ENCODE measurements at places on chromosomes 13 and 19. TPM values are rescaled to one million over a fixed set of nuclear protein-coding genes. Genes with fewer than 3 reads are reported as not detected.

The GNG7 gene
- 1.7 TPM for polyA plus RNA-seq

The ZNF653 gene
- polyA plus RNA-seq, result 5.4 TPM

The CCNA1 gene
- polyA plus RNA-seq, result 0.31 TPM

The RNF225 gene
- polyA plus RNA-seq, result not detected

The CAPN12 gene
- 4.5 TPM for polyA plus RNA-seq

DNA sequence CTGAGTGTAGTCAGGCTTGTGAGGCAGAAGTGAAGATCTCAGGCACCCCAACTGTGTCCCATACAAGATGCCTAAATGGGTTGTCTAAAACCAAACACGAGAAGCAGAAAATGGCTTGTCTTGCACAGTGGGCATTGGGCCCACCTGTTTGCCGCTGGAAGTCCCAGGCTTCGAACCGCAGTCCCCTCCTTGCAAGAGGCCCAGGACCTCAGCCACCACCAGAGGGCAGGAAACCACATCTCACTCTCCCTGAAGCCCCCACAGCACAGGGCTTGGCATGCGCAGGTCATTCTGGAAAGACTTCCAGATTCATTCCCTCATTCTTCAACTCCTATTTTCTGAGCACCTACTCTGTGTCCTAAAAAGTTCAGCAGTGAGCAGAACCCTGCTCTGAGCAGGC is 973.7 kb downstream of the UQCRFS1 start:
- DNase-seq, result no peak

DNA sequence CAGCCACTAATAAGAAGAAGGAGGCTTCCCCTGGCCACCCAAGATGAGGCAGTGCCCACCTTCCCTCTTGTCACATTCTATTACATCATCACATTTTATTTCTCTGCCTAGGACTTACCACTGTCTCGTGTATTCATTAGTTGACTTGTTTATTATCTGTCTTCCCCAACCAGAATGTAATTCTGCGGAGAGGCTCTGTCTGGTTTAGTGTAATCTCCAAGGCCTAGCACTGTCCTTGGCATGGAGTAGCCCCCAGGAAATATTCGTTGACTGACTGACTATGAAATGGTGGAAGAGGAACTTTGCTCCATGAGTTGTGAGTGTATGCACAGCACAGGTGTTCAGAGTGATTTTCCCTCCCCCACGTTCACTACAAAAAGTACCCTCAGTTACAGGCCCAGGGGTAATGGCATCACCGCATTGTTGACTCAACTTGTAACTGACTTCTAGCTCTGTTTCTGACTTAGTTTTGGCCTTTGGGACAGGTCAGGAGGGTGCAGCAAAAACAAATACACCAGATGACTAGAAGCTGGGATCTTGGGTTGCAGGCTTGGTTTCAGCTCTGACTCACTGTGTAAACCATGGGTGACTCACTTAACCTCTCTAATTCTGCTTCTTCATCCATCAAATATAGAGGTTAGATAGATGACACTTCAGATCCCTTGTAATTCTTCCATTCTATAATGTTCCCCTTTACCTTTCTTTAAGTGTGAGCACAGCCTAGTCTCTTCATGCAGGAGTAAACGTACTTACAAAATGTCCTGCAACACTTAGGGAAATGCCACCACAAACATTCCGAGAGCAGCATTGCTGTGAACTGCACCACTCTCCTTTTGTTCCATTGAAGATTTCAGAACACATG is 229.7 kb downstream of the KCNRG start:
- DNase-seq, result no peak

- peak; percentile 84 for DNase-seq
Measured at GRCh38 chr19:13764821-13765394, 586 bp downstream of the MRI1 start.

DNA sequence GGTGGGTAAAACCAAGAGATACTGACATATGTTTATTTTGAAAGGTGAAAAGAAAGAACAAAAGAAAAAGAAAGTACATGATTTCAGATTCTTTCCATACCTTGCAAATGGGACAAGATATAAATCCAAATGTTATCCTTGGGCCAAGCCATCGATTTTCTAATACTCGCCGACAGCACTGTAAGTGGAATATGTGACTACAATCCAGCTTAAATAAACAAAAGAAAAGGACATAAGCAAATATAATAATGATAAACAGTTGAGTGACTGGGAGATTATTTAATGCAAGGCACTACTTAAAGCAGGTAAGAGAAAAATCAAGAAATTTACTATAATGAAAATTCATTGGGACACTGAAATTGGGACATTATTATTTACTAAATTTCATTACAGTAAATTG is 29.9 kb upstream of the FBXL3 start:
- no peak for DNase-seq

- DNase-seq, result peak; percentile 94
Measured at GRCh38 chr19:45632468-45633196, 6.6 kb downstream of the EML2 start.

DNA sequence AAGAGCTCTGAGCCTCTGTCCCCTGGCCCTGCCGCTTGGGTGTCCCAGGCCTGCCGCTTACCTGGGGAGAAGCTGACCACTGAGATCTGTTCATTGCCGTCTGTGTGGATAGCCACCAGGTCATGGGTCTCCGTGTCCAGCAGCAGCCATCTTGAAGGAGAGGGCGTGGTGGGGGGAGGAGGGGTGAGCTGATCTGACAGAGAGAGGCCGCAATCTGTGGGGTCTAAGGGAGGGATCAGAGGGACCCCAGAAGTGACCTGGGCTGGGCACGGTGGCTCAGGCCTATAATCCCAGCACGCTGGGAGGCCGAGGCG is 14.6 kb upstream of the GPR4 start:
- DNase-seq, result no peak

DNA sequence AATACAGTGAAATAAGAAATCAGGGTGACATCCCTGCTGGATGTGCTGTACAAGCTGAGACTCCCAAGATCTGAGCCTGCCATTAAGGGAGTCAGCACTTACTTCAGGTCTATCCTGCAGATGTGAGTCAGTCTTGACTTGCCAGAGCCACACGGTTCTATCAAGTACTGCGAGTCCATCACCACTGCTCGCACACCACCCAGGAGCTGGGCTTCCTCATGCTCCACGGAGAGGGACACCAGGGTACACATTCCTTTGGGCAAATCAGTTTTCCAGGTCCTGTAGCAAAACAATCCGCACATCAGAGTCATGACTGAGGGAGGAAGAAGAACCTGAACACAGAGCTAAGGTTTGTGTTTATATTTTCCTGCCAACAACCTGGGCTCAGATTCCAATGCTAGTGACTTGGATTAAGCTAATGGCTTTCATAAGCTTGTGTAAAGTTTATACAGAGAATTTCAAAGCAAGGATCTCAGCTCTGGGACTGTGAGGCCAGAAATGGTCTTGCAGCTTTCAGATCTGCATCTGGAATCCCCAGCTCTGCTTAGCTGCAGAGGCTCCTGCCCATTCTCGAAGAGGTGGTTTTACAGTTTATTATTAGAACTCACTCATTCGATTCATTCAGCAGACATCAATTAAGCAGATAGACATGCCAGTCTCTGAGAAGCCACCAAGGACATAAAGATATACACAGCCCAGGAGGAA is 90.6 kb downstream of the KL start:
- DNase-seq, result no peak

DNA sequence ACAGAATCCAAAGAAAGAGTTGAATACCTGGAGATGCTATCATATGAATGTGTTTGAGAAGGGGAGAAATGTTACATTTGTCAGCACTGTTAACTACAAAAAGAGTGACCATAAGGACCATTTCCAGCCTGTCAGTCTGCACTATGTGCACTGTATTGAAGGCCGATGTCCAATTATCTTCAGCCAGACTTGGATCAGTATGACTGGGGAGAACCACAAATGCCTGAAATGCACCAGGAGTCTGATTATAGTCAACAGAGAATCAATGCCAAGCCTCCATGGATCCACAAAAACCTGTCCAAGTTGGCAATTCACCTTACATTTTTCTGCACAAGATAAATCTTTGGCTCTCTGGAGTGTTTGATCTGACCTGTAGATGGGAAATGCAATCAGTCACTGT is 697.5 kb upstream of the SGCG start:
- DNase-seq, result no peak

DNA sequence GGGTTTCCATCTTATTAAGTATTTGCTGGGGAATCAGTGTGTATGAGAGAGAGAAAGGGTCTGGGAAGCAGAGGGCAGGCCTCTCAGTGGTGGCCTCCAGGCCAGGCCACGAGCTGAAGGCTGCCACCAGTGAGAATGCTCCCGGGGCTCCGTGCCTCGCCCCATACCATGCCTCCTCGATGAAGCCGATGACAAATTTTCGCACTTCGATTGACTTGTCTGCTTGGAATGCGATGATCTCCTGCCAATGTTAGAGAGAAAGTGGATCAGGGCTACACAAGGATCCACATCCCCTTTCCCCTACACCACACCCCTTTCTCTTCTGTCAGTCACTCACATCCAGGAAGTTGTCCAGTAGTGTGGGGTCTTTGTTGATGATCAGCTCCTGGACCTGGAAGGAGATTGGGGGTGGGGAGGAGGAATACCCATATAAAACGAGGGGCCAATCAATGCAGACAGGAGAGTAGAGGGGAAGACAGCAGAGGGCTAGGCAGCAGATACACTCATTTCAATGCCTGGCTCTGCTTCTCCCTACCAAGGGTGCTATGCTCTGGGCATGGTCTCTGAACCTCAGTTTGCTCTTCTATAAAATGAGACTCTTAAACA is 10.7 kb downstream of the SYMPK start:
- DNase-seq, result no peak

DNA sequence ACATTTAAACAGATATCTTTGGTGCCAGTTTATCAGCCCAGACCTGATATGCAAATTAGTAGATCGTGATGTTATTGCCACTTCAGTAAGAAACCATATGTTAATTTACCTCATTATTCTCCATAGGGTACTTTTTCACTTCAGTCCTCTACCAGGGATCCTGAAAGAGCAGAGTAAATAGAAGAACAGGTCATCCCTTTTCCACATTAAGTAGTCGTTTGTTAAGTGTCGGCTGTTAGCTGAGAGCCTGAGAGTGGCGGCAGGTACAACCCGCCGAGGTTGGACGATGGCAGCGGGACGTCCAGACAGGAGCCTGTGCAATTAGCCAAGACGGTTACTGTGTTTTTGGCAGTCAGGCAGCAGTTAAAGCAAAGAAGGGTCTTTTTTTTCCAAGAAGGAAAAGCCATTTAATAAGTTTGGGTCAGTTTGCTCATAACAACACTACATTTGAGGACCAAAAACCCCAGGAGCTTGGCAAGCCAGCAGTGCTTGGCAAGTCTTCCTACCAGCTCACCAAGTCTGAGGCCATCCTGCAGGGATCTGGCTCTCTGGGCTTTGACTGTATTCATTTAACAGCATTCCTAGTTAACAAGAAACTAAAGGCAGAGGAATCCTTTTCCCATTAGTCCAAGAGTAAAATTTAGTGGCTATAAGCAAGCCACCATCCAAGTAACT is 231.8 kb downstream of the SHISA2 start:
- no peak for DNase-seq

DNA sequence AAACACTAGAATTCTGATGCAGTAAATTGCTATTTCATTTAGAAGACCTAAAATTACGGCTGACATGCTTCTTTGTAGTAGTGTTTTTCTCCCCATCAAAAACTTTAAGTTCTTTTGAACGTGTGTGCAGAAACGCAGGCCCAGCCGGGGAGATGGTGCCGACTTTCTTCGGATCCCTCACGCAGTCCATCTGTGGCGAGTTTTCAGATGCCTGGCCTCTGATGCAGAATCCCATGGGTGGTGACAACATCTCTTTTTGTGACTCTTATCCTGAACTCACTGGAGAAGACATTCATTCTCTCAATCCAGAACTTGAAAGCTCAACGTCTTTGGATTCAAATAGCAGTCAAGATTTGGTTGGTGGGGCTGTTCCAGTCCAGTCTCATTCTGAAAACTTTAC is 98.3 kb downstream of the TNFRSF19 start:
- DNase-seq, result no peak

- no peak for DNase-seq
Measured at GRCh38 chr13:33874871-33875270, 56.9 kb downstream of the RFC3 start.

DNA sequence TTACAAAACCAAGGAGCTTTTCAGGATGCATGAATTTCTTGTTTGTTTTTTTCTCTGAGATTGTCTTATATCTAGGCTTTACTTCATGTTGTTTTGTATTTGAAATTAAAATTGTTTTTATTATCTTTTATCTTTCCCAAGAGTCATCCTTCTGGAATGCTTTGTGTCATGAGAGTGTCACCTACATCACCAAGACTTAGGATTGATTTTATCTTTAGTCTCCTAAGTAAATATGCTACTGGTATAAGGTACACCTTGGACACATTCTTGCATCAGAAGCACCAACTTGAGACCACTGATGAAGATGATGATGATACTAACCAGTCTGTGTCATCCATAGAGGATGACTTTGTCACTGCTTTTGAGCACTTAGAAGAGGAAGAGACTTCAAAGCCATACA is 26.4 kb downstream of the AKAP11 start:
- no peak for DNase-seq

GRCh38 chr13:80132741-80133601 is 208.0 kb downstream of the SPRY2 start:
- DNase-seq, result peak; percentile 55

GRCh38 chr19:48631225-48631624 is 6.0 kb downstream of the DBP start:
- no peak for DNase-seq

DNA sequence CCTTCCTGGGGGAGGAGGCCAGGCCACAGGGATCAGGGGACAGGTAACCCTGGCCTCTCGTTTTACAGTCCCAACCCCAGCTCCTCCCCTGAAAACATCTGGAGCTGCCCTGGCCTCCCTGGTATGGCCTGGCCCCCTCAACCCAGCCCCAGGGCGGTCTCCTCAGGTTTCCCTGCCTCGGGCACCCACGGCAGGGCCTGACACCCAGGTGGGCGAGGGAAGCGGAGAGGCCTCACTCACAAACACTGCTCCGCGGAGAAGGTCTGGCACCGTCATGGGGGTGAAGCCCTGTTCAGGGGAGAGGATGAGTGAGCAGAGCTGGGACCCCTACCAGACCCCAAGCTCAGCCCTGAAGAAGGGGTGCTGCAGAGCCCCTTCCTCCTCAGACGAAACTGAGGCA is 6.5 kb upstream of the CCER2 start:
- DNase-seq, result no peak

DNA sequence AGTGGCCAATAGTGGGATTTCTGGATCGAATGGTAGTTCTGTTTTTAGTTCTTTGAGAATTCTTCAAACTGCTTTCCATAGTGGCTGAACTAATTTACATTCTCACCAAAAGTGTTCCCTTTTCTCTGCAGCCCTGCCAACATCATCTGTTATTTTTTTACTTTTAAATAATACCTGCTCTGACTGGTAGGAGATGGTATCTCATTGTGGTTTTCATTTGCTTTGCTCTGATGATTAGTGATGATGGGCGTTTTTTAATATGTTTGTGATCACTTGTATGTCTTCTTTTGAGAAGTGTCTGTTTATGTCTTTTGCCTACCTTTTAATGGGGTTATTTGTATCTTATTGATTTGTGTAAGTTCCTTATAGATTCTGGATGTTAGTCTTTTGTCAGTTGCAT is 48.0 kb downstream of the RNASEH2B start:
- DNase-seq, result no peak

All from aorta (tissue), 5 donors.